ENCODE measurements at places on chromosomes 2 and 18. TPM values are rescaled to one million over a fixed set of nuclear protein-coding genes. Genes with fewer than 3 reads are reported as not detected.

The STPG4 gene
- total RNA-seq = 0.67 TPM

The CROCC2 gene
- 0.32 TPM for total RNA-seq

DNA sequence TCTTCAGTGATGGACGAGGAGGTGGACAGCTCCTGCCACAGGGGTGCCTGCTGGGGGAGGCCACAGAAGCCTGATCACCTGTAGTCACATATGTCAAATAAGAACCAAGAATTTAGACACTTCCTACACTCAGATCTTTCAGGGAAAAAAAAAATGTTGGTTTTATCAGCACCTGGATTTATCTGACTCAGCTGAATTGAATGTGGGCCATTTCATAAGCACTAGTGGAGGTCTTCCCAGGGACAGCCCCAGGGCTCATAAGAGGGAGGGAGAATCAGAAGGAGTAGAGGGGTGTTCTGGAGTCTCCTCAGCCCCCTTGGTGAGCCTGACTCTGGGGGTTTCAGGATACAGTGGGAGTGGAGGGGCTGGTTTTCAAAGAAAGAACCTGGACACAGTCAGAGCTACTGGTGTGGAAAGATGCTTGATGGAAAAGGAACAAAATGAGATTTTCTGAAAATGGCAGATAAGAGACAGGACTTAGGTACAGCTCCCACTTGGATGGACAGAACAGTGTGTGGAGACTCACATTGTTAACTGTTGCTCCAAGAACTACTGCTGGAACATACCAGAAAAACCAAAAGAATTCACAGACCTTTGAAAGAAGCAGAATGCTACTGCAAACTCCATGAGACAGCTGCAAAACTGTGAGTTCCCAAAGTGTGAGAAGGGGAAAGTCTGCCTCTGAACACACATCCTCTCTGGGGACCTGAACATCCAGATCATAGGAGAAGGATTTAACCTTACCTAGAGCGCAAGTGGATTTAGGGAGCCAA is 45.4 kb downstream of the LCT start:
- no peak overlapping the region for H3K4me3 ChIP-seq
- H3K4me1 ChIP-seq = no peaks in the 10 kb centered on the region
- DNase-seq = no peak
- H3K36me3 ChIP-seq = no peaks in the 10 kb centered on the region

DNA sequence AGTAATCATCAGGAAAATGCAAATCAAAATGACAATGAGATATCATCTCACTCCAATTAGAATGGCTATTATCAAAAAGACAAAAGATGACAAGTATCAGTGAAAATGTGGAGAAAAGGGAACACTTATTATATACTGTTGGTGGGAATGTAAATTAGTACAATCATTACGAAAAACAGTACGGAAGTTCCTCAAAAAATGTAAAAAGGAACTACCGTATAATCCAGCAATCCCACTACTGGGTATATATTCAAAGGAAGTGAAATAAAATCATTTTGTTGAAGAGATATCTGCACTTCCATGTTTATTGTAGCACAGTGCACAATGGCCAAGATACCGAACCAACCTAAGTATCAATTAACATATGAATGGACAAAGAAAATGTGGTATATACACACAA is 52.4 kb upstream of the TEX51 start:
- H3K4me3 ChIP-seq = no peak overlapping the region
- H3K27me3 ChIP-seq = no peaks in the 10 kb centered on the region
- no peaks in the 10 kb centered on the region for H3K36me3 ChIP-seq
- no peak overlapping the region for H3K27ac ChIP-seq

Data from left lung (tissue), 14 donors.